ENCODE measurements at places on chromosomes 6 and 20.

- DNase-seq: no peak
Observed at GRCh38 chr6:163935158-163935762, 520.7 kb downstream of the QKI start.

DNA sequence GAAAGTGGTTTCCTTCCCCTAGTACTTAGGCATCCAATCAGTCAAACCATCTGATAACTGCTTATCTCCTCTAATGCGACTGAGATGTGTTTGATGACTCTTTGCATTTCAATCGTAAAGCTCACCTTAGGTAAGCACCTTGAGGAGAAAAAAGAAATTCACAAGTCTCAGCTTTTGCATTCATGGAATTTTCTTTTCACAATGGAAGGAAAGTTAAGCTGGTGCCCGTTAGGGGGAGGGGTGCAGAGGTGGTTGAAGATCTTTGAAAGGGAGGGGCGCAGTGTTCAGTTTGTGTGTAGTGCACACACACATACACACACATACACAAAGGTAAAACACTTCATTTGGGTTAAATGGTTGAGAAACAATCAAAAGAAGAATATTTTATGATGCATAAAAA is 87.1 kb upstream of the SALL4 start:
- no peak for DNase-seq

- DNase-seq: no peak
Observed at GRCh38 chr6:110560239-110561007, 84.0 kb upstream of the SLC22A16 start.

DNA sequence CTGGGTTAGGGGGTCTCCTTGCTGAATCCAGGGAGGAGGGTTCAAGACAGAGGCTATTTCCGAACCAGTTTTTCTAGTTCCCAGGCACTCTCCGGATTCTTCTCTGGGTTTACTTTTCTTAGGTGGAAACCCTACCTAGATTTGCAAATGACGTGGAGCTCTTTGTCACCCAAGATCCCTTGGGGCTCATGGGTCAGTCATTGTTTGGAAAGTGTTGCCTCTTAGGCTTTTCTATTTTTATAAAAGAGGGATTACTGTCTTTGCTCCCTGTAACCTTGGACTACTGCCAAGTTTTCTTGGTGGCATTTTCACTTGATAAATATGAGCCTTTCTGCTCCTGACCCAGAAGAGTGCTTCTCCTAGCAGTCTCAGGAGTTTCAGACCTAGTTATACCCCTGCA is 33.6 kb downstream of the FAM209B start:
- peak; percentile 70 for DNase-seq

DNA sequence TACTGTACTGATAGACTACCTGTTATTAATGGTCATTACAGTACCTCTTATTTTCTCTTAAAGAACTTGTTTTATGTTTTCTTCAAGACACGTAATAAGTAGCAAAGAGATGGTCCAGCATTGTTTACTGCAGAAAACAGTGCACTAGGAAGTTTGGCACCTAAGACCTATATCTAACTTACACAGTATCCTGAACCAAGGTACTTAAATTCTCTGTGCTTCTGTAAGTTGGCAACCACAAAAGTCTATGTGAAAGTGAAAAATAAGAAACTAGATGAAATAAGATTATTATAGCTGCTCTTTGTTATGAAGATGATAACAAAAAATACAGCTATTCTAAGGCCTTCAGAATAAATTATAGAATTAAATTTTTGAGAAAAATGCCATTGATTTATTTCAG is 411.7 kb upstream of the SOX4 start:
- no peak for DNase-seq

DNA sequence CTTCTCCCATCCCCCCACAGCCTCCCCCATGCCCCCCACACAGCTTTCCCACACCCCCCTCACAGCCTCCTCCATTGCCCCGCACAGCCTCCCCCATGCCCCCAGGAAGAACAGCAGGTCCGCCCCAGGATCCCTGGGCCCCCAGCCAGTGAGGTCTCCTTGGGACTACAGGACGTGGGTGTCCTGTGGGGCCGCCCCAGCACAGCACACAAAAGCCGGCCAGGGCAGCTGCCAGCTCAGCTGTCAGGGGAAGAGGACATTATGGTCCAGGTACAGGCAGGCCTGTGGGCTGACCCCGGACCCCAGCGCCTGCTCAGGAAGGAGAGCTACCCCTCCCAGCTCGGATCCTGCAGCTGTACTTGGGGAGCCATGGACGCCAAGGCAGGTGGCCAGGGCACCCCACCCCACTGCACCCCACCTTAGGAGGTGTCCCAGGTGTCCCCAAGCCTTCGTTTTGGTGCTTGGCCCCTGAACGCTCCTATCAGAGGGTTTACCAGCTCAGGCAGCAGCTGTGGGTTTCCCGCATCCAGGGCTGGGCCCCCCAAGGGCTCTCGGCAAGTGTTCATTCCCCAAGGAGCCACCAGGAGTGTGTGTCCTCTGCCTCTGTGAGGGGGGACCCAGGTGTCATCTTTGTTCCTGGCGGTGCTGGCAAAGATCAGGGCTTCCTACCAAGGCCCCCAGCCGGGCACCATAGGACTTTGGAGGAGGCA is 42.3 kb upstream of the GATA5 start:
- DNase-seq: no peak

DNA sequence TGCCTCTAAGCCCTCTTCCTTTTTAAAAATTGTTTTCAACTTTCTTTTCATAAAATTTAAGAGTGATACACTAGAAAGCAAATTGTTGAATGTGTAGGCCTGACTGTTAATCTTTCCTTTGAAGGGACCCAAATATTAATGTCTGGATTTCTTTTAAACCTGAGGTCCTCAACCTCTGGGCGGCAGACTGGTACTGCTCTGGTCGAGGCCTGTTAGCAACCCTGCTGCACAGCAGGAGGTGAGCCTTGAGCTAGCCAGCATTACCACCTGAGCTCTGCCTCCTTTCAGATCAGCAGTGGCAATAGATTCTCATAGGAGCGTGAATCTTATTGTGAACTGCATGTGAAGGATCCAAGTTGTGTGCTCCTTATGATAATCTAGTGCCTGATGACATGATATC is 191.2 kb downstream of the MANEA start:
- DNase-seq: no peak

- DNase-seq: no peak
Observed at GRCh38 chr6:168030218-168030746, 32.8 kb downstream of the KIF25 start.

DNA sequence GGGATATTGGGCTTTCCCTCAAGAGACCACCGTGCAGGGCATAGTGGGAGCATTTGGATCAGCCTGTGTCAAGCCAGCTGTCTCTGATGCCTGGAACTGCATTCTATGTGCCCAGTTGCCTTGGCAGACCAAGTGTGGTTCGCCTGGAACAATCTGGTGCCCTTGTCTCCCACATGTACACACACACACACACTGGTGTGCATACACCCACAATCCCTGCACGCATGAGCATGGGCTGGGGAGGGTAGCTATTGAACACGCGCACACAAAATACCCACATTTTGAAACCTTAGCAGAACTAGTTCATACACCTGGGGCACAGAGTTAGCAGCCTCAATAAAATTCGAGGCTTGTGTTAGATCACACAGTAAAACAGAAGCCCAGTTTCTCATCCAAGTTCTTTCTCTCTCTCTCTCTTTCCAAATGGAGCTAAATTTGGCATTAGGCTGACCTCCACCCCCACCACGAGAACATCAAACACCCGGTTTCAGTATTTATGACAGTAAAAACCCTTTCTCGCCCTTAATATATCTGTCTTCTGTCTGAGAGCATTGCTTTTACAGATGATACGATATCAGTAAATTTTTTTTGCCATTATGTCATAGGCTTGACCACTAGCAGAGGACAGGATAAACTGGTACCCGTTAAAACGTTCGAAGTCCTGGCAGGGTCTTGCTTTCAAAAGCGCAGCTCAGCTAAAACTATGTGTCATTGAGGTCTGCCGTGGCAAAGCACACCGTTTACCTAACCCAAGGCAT is 18.2 kb upstream of the NFATC2 start:
- DNase-seq: no peak

GRCh38 chr6:110140650-110141049 is 38.8 kb downstream of the WASF1 start:
- DNase-seq: no peak

GRCh38 chr20:53322651-53323050 is 271.0 kb downstream of the ZNF217 start:
- DNase-seq: no peak

- DNase-seq: no peak
Observed at GRCh38 chr6:4209196-4209595, 73.8 kb upstream of the ECI2 start.

DNA sequence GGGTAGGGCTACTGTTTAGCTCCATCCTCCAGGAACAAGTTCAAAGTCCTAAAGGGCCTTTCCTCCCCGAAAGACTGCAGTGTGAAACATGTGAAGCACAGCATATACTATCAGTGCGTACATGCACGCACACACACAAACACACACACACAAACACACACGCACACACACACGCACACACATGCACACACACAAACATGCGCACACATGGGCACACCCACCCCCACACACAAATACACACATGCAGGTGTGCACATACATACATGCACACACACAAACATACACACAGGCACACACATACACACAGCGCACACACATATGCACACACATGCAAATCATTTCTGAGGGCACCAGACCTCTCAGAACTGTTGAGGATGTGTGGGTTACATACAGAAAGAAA is 382.0 kb upstream of the CDH4 start:
- DNase-seq: no peak

DNA sequence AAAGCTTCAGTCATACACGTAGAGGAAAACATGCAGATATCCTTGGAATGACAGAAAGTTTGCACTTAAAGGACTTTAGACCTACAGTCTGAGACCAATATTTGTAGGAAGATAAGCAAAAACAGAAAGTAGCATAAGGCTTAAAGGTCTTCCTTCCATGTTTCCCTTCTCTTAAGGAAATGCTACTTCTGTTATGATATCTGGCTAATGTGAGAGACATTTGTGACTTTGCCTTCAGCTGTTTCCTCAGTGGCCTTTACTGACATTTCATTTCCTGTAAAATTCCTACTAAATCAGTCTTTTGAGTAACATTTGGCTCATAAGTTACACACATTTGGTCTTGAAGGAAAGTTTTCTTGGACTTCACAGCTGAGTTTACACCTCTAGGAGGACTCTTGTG is 713.4 kb downstream of the TBC1D32 start:
- no peak for DNase-seq

DNA sequence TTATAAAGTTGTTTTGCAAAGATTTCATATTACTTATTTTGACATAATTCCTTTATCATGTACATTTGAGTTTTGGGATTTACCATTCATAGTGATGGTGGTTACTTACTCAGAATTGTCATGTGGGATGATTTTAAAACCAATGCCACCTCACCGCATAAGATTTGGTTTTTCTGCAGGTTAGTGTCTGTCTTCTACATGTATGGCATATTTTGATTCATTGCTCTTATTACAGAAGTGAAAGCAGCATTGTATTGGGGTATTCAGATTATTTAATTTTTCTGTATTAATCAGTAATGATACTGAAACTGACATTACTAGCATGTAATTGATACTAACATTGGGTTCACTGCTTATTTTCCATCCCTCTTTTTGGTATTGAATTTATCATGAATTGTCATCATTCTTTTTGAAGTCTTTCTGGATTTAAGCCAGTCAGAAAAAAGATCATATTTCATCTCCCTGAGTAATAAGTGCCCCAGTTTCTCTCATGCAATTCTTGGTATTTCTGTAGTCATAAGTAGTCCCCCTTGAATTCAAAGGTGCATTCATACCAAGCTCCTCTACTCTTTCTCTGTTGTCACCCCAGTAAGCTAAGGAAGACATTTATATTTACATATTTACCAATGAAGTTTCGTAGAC is 176.6 kb downstream of the BCKDHB start:
- DNase-seq: no peak

GRCh38 chr6:111581957-111582356 is 23.7 kb downstream of the TRAF3IP2 start:
- no peak for DNase-seq

Measured in NCI-H187 (cell line).